ENCODE measurements at places on chromosomes 12 and 14. TPM values are rescaled to one million over a fixed set of nuclear protein-coding genes. Genes with fewer than 3 reads are reported as not detected.

Gene SAMD15
- total RNA-seq, result 0.25 TPM

GRCh38 chr14:59306775-59307174 is 118.3 kb downstream of the DAAM1 start:
- no peak overlapping the region for H3K27ac ChIP-seq
- H3K36me3 ChIP-seq, result no peaks in the 10 kb centered on the region
- no peak overlapping the region for H3K4me3 ChIP-seq
- no peaks in the 10 kb centered on the region for H3K4me1 ChIP-seq
- no peak for DNase-seq

DNA sequence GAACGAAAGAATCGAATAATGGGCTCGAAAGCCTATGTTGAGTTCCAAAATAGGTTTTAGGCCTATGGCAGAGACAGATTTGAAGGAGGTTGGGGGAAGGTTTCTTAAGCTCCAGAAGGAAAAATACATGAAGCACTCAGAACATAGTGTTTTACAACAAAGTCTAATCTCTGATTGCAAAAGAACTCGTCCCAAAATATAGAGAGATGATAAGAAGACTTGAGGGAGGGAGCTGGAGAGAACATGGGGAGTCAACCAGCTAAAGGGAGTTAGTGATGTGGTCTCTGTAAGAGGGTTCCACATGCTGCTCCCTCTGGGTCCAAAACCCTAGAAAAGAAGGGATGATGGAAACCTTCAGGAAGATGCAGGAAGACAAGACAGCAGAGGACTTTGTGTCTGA is 54.8 kb upstream of the DAAM1 start:
- DNase-seq, result no peak
- H3K4me1 ChIP-seq, result no peaks in the 10 kb centered on the region
- H3K36me3 ChIP-seq, result no peaks in the 10 kb centered on the region
- H3K27ac ChIP-seq, result no peak overlapping the region

Gene PTGR2
- total RNA-seq, result 7.9 TPM

- no peaks in the 10 kb centered on the region for H3K36me3 ChIP-seq
- H3K4me1 ChIP-seq, result no peaks in the 10 kb centered on the region
- no peak overlapping the region for H3K27ac ChIP-seq
- no peak for DNase-seq
Observed at GRCh38 chr14:77964586-77964985, 164.7 kb downstream of the ADCK1 start.

Gene KRT6C
- total RNA-seq, result not detected
